Stimulated activated CD8-positive, alpha-beta memory T cell treated with anti-CD3 and anti-CD28 coated beads, Interleukin-2, amount 100 ng/mL, for 1 hour (primary cell): ENCODE measurements at places on chromosomes 11 and 22.

- no peak for DNase-seq
Measured at GRCh38 chr11:19923626-19924025, 211.0 kb downstream of the NAV2 start.

DNA sequence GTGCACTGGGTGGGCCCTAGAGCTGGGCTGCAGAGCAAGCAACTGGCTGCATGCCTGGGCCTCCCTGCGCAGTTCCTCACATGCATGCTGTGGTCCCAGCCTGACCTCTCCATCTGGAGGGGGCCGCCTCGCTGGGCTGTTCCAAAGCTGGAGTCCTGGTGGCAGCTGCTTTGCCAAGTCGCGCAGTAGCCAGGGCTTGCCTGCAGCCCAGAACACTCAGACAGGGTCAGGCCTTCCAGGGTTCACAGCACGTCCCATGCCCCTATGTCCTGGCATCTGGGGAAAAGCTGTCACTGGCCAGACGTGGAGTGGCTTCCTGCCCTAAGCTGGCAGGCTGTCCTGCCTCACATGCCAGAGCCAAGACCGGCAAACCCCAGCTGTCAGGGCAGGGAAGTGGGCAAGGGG is 16.5 kb upstream of the CDC42EP2 start:
- DNase-seq: no peak

DNA sequence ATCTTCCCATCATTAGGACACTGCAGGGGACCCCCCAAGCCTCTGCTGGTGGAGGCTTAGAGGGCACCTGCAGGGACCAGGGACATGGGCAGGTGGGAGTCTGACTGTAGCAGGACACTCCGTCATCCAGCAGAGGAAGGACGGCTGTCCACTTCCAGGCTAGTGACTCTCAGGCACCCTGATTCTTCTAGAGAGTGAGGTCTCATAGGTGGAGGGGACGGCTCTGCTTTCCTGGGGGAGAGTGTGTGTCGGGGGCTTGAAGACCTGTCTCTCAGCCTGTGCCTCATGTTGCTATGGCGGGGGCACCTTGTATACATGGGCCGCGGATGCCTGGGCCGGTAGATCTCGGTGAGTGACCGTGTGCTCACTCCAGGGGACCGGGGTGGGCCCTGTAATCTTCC is 1116.6 kb downstream of the BRD1 start:
- no peak for DNase-seq

DNA sequence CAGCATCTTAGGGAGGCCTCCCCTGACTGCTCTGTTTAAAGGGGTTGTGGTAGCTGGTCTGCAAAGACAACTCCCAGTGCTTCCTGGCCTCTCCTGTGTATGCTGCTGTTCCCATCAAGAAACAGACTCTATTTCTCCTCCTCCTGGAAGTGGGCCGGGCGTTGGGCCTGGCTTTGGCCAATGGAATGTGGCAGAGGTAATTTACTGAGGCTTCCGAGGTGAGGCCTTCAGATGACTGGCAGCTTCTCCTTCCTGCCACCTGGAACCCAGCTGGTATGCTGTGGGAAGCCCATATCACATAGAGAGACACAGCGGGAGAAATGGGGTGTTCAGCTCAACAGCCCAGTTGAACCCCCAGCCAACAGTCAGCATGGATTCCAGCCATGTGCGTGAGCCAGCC is 25.1 kb upstream of the EIF3D start:
- DNase-seq: no peak

- no peak for DNase-seq
Measured at GRCh38 chr11:43898574-43898973, 17.9 kb downstream of the ALKBH3 start.

DNA sequence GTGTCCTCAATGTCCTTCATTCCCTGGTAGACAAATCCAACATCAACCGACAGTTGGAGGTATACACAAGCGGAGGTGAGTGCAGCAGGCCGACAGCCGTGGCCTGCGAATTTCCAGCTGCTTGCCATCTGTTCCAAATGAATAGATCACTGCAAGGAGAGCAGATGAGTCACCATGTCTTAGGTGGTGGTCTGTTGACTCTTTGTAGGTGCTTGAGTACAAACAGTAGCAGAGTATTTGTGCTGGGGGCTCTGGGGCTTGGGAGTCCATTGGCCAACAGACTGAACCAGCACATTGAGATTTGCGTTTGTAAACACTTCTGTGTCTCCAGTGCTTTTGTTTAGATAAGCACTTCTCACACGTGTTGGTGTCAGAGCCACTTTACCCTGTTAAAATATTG is 21.1 kb downstream of the EIF3L start:
- DNase-seq: no peak

DNA sequence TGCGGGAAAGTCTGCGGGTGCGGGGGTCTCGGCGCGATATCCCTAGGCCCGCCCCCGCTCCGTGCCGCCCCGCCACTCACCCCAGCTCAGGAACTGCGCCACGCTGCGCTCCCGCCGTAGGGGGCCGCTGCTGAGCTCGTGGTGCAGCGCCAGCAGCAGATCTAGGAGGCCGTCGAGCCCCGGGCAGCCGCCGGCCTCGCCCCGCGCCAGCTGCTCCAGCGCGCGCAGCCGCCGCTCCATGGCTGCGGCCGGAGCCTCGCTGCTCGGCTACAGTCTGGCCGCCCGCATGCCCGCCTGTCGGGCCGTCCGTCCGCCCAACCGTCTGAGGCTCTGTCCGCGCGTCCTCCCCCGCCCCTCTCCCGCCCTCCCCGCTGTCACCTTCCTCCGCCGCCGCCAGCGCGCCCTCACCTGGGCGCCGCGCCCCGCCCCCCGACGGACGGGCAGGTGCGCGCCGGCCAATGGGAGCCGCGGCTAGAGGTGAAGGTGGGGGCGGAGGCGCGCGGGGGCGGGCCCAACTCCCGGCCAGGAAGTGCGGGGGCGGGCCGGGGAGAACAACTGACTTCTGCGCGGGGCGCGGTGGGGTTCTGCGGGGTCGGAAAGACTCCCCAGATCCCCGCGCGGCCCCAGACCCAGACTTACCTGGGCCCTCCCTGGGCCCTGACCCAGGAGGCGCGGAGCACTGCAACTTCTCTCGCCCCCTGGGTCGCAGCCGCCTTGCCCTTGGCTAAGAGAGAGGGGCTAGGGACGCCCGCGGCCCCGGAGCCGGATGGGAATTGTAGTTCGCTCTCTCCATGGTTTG is at the start of gene CDC42BPG:
CDC42BPG (minus strand) TSS at position 324 of the 799 bp plus-strand sequence; CDS start at position 240, 84 bp downstream.
- peak; percentile 56 for DNase-seq

- no peak for DNase-seq
Measured at GRCh38 chr11:77152846-77153245, 24.8 kb downstream of the MYO7A start.

- no peak for DNase-seq
Measured at GRCh38 chr11:100546714-100547113, 140.4 kb upstream of the ARHGAP42 start.

GRCh38 chr11:23494981-23495380 is 634.7 kb upstream of the CCDC179 start:
- no peak for DNase-seq

- no peak for DNase-seq
Measured at GRCh38 chr11:113255096-113255495, 59.3 kb upstream of the TTC12 start.

GRCh38 chr11:2730272-2731129 is 30.7 kb upstream of the KCNQ1OT1 start:
- DNase-seq: no peak

DNA sequence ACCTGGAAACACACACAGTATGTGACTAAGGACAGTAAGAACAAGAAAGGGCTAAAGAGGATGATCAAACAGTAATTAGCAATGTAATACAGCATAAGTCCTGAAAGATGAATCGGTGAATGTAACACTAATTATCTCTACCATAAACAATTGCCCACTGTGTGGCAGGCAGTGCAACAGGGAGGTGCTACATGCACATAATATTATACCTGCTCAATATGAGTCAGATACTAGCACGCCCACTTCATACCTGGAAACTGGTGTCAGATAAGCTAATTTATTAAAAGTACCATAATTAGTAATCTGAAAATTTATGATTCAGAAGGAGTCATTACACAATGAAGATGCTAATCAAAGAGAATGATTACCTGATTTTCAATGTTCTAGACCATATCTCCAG is 14.9 kb downstream of the CASP12 start:
- DNase-seq: no peak

GRCh38 chr11:72482211-72482812 is 48.0 kb upstream of the CLPB start:
- peak; percentile 9 for DNase-seq

DNA sequence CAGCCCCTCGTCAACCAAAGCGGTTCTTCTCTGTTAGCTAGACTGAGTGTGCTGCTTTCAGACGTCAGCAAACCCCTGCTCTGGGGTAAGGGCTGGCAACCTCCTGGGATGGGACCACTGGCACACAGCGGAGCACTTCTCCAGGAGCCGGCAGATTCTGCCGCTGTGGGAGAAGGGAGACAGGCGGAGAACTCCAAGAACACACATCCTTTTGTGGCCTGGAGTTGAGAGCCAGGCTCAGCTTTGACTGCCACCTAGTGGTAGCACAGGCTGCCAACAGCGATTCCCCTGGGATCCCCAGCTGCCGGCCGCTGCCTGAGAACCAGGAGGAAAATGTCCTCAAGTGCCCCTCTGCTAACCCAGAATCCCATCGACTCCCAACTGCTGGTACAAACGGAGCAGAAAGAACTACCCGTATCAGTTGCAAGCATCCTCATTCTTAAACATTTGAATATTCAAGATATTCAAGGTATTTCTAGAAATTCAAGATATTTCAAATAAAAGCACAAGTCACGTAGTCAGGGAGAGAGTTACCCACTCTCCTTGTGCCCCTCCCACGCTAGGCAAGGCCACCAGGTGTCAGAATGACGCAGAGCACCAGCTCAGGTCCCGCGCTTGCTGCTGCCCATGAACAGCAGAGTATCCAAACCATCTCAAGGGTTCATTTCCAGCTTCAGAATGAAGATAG is 4.9 kb downstream of the LTO1 start:
- peak; percentile 8 for DNase-seq

DNA sequence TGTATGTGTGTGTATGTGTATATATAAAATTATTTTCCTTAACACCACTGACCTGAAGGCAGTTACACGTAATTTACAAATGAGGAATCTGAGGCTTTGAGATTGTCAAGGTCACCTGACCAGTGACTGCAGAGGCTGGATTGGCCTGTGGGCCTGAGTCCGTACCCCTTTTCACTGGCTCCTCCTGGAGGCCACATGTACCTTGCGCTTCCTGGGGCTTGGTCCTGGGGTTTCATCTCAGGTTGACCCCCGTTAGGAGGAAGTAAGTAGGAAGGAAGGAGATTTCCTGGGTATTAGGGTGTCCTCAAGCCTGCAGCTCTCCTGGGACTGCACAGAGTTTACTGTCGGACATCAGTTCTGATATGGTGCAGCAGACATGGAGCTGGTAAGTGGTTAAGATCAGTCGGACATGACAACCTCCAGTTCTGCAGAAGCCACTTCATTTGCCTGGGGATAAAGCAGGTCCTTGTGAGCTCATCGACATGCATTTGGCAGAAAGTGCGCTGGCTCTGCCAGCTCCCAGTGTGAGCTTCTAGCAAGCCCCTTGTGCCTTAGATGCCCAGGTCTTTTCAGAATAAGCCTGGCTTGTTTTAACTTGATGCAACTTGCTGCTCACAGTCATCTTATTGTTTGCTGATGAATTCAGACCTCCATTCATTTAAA is 36.6 kb downstream of the ST3GAL4 start:
- DNase-seq: no peak

- no peak for DNase-seq
Measured at GRCh38 chr11:24591283-24591682, 94.4 kb downstream of the LUZP2 start.

DNA sequence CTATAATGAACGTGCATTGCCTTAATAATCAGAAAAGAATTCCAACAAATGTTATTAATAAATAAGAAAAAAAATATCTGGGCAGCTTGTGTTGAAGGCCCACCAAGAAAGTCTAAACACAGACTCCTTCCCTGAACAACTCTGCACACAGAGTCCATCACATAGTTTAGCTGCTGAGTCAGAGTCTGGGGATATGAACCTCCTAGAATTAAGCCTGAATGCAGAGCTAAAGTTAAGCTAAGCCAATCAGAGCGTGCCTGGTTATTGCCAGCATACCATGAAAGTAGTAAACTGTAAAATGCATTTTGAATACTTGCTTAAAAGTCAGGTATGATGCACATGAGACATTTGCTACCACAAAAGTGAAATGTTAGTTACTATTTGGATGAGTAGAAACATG is 25.6 kb upstream of the TENM4 start:
- no peak for DNase-seq
